ENCODE measurements at places on chromosomes 1 and 21. TPM values are rescaled to one million over a fixed set of nuclear protein-coding genes. Genes with fewer than 3 reads are reported as not detected.

DNA sequence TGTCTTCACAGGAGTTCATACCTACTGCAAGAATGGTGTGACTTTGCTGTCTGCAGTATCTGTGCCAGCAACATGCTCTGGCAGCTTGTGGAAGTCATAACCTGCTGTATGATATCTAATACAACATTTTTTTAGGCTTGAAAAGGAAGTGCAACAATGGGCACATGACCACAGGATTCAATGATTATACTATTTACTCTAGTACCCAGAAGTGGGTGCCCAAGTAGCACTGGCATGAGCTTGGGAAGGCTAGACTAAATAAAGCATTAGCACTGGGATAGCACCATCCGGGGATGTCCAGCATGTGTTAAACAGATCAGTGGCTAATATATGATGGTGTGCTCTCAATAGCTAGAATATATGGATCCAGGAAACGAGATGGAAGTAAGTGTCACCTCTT is 98.6 kb upstream of the PDE4B start:
- DNase-seq = no peak

DNA sequence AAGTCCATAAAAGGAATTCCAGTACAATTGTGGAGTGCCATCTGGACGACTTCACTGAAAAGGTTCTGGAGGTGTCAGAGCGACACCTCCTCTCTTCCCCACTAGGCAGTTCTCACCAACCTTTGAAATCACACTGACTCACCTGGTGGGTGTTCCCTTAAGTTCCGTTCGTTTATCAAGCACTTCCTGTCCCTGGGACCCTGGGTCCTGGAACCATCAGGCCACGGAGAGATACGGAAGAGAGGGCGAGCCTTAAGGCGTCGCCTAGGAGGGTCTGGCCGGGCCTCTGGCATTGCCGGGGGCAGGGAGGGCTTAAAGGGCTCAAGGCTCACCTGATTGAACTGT is 317 bp downstream of the SPAG17 start:
- no peak for DNase-seq

RIMKLA gene
- total RNA-seq = 3.7 TPM

GRCh38 chr1:178862864-178863263 is 8.0 kb downstream of the ANGPTL1 start:
- DNase-seq = no peak

- DNase-seq = no peak
These were observed 14.6 kb upstream of the ADAR start for GRCh38 chr1:154622503-154623039.

DNA sequence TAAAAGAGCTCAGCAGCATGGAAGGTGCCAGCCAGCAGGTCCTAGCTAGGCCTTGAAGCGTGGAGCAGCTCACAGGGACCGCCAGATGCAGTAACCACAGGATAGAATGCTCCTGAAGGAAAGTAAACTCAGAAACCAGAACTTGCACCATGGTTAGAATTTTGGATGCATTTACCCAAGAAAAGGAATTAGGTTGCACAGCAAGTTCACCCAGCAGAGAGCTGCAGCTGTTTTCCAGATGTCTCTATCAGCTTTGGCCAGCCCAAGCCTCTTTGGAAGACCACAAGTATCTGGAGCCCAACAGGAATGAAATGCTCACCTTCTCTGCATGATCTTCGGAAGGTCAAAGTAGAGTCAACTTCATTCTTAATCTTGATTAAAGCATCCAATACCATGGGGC is 21.0 kb upstream of the ATP13A2 start:
- no peak for DNase-seq

GRCh38 chr1:220680085-220680687 is 10.0 kb upstream of the C1orf115 start:
- DNase-seq = peak; percentile 34

GRCh38 chr1:162171111-162171510 is 101.6 kb downstream of the NOS1AP start:
- no peak for DNase-seq

- peak; percentile 44 for DNase-seq
These were observed 2.3 kb downstream of the OBSCN start for GRCh38 chr1:228210076-228210651.

- no peak for DNase-seq
These were observed 387.4 kb downstream of the ZP4 start for GRCh38 chr1:237503292-237503691.

GRCh38 chr1:218957971-218958370 is 215.7 kb upstream of the LYPLAL1 start:
- DNase-seq = no peak

GRCh38 chr1:215557992-215558626 is 9.0 kb upstream of the KCTD3 start:
- DNase-seq = no peak

DNA sequence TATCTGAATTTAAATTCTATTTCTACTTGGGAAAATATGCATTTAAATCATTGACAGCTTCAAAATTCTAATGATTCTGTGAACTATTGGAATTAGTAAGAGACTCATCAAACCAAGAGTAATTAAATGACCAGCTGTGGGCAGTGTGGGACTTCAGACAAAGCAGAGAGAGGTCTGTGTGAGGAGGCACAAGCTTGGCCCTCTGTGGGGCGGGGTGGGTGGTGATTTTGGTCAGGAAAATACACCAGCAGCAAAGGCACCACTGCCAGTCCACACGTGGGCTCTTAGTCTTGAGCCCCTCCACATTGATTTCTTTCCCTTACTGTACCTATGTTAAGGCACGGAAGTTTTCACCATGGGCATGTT is 39.2 kb upstream of the RAB4A start:
- DNase-seq = peak; percentile 29
